ENCODE measurements at places on chromosomes 3 and 15.

GRCh38 chr15:90306560-90306959, 41.1 kb downstream of the NGRN start:
- DNase-seq: no peak

DNA sequence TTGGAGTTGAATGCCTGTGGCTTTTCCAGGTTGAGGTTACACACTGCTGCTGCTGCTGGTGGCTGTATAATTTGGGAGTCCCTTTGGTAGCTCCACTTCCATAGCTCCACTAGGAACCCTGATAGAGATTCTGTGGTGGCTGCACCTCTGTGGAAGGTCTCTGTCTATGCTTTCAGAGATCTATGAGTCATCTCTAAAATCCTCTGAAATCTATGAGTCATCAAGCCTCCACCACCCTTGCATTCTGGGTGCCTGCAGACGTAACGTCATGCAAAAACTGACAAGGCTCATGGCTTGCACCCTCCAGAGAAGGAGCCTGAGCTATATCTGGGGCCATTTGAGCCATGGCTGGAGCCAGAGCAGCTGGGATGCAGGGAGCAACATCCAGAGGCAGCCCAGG, 1037.0 kb upstream of the CFAP20DC start:
- DNase-seq: no peak

DNA sequence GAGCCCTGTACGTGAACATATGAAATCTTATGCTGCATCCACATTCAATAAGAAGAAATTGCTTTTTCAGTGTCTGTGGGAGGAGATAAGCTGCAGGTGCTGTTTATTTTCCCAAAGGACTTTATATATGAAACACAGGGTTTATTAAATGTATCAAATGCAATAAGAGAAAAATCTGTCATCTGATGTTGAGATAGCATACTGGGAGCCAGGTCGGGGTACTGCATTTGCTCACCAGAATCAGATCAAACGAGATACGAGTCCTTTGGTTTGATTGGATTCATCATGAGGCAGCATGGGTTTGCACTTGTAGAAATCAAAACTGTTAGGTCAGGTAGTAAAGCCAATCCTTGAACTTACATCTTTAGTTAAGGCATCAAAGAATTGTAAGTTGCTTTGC, 91.4 kb downstream of the SLC49A4 start:
- no peak for DNase-seq

- no peak for DNase-seq
Observed at GRCh38 chr15:68205954-68206539, 915 bp upstream of the CALML4 start.

GRCh38 chr3:158631981-158632380, 12.3 kb upstream of the GFM1 start:
- DNase-seq: no peak

- no peak for DNase-seq
Observed at GRCh38 chr15:26023231-26023630, 160.1 kb upstream of the ATP10A start.

All from germinal center (tissue), 1 donor.